ENCODE measurements at places on chromosomes 6 and 20.

DNA sequence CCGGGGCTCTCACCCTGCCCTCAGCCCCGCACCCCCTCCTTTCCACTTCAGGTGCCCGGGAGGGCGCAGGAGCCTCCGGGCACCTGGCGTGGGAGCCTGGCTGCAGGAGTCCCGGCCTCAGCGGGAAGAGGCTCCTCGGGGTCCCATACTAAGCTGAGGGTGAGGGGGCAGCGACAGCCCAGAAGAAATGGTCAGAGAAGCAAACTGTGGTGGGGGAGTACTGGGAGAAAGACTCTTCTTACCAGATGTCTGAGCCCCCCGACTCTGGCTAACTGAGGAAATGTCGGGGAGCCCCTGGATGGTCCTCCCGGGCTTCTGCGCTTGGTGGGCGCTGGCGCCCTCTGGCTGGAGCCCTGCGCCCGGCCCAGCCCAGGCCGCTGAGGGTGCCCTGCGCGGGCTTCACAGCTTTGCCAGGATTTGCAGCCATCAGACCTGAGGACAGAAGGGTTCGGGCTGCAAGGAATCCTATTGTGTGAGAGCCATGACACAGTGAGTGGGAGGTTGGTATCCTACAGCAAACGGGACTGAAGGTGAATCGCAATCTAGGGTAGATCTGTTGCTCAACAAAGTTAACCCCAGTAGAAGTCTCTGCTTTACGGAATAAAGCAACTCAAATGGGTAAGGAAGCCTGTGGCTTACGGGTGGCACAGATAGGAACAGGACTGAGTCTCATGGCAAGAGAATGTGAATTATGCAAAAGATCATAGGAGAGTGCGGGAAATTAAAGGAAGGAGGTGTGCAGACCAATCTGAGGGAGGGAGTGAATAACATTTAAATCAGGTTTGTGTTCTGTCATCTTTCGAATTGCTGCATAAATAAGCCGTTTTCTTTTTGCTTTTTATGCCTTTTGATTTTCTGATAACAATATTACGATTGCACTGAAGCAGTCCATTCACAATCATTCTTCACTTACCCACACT is 639 bp upstream of the RCAN2 start:
- DNase-seq, result no peak

DNA sequence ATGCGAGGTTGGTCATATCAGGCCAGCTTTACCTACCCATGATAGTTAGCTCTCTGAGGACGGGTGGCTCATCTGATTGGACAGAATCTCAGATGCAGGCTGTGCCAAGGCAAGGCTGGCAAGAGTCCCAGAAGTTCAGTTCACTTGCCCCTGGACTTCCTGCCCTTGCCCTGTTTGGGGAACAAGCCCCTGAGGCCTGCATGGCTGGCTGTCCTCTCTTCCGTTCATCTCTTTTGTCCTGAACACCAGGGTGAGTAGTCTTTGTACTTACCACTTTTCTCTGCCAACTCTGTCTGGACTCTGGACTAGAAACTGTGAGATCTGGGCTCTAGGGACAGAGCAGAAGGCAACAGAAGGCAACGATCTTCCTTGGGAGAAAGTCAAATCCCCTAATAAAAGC is 769.9 kb downstream of the QKI start:
- DNase-seq, result no peak

DNA sequence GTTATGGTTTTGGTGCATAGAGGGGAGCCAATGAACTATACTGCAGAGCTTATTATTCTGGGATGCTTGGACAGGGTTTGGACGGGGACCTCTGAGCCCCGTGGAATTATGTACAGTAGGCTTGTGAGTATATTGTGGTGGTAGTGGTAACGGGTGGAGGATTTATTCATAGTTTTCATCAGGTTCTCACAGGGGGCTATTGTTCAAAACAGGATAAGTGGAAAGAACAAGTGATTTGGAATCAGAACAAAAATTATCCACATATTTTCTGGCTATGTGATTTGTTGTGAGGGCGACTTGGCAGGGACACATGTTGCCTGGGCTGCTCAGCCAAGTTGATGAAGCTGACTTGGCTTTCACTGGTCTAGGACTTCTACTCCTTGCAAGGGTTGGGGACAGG is 64.6 kb upstream of the ELOVL5 start:
- DNase-seq, result no peak

DNA sequence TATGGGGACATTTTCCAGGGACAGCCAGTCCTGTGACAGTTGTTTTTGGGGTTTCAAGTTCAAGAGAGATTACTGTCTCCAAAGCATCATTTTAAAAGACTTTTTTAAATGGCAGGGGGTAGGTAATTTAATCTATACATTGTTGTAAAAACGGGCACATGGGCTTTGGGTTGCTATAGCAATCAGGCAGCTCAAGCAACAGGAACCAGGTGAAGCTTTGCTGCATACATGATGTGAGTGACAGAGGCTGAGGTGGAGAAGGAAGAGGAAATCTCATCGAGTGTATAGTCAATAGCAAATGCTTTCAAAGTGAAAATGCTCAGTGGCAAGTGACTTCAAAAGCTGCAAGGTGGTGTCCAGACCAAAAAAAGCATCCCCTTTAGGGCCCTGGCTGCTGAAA is 277.4 kb upstream of the JAG1 start:
- DNase-seq, result no peak

DNA sequence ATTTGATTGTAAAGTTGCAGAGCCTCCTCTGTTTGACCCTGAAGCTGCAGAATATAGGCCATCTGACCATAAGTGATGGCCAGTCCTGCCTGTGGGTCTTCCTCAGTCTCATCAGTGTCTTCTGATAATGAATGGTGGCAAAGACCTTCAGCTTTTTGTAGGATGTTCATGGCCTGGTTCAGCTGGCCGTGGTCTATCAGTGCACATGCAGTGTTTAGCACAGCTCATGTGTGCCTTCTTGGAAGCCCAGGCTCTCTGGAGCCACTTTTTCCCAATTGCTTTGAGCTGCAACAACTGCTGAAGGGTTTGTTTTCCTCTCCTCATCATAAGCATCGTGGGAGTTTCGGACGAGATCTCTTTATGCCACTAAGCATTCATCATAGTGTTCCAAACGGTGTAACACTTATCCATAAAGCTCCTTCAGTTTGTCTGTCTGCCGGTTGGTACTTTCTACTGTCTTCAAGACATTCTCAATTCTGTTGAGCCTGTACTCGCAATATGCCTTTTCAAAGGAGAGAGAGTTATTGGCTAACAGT is 70.1 kb upstream of the TULP4 start:
- no peak for DNase-seq

GRCh38 chr20:10672624-10673127 is 1.1 kb downstream of the JAG1 start:
- DNase-seq, result peak; percentile 61

GRCh38 chr6:37546141-37546871 is 46.6 kb upstream of the CCDC167 start:
- DNase-seq, result no peak

Measured in H54 (cell line).